ENCODE measurements at places on chromosomes 2 and 18. TPM values are rescaled to one million over a fixed set of nuclear protein-coding genes. Genes with fewer than 3 reads are reported as not detected.

DNA sequence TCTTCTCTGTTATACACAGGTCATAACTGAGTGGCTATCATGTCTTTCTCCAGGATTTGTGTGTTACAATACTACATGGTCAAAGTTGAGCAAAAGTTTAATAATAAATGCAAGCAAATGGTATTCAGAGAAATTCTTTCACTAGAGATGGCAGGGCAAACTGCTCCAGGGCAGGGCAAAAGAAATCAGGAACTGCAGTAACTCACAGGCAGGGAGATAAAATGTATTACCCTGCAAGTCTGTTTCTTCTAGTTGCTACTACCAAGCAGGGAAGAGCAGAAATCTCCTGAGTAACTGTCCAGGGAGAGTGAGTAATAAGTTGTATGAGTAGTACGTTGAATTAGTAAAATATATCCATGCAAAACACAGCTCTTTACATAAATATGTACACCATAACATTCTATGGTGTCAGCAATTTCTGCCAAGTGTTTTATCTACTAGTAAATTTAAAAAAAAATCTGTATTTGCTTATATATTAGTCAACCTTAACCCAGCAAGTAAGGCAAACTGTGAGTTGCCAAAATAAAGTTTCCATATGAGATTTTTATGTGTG lies 404.1 kb downstream of the ZEB2 start:
- no peaks in the 10 kb centered on the region for H3K36me3 ChIP-seq
- peaks cover 3% of the 10 kb centered on the region for H3K4me1 ChIP-seq
- H3K4me3 ChIP-seq: no peak overlapping the region
- H3K27ac ChIP-seq: no peak overlapping the region

DNA sequence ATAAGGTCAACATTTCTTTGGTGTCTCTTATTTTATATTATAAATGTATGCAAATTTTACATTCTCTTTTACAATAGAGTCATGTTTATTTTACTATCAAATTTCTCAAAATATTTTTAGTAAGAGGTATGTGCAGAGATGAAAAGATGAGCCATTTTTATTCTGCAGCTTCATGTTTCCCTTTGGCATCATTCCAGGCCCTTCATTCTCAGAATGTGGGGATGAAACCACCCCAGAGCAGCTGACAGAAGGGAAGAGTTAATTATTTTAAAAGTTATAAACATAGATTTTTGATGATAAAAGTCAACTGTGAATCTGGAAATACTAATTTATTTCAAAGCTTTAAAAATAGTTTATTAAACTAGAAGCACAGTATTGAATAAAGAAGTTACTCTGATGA lies 12.8 kb upstream of the FSHR start:
- no peaks in the 10 kb centered on the region for H3K27me3 ChIP-seq
- no peak for DNase-seq
- no peak overlapping the region for H3K4me3 ChIP-seq
- no peaks in the 10 kb centered on the region for H3K4me1 ChIP-seq
- H3K27ac ChIP-seq: no peak overlapping the region
- no peaks in the 10 kb centered on the region for H3K36me3 ChIP-seq

GRCh38 chr2:112345030-112346027 lies 69.9 kb downstream of the ZC3H6 start:
- H3K4me1 ChIP-seq: no peaks in the 10 kb centered on the region
- H3K4me3 ChIP-seq: no peak overlapping the region
- peaks cover 3% of the 10 kb centered on the region for H3K36me3 ChIP-seq

GRCh38 chr2:238846628-238847418 lies 1.1 kb upstream of the TWIST2 start:
- H3K4me3 ChIP-seq: no peak overlapping the region
- H3K4me1 ChIP-seq: no peaks in the 10 kb centered on the region
- no peak for DNase-seq
- no peak overlapping the region for H3K27ac ChIP-seq
- peaks cover 10% of the 10 kb centered on the region for H3K27me3 ChIP-seq
- H3K36me3 ChIP-seq: no peaks in the 10 kb centered on the region

Gene RTN4
- total RNA-seq: 264 TPM

- peak overlapping the region; percentile 33 for H3K4me3 ChIP-seq
- H3K4me1 ChIP-seq: no peaks in the 10 kb centered on the region
- no peak overlapping the region for H3K27ac ChIP-seq
Observed at GRCh38 chr18:45849529-45849928, 24.1 kb downstream of the SIGLEC15 start.

- peaks cover 2% of the 10 kb centered on the region for H3K4me1 ChIP-seq
- peaks cover 12% of the 10 kb centered on the region for H3K27me3 ChIP-seq
- H3K36me3 ChIP-seq: peaks cover 5% of the 10 kb centered on the region
- DNase-seq: no peak
Observed at GRCh38 chr2:128300151-128301020, 18.3 kb downstream of the HS6ST1 start.

Data from endothelial cell (in vitro differentiated cells).